H4 (cell line): ENCODE measurements at places on chromosomes 3 and 15.

DNA sequence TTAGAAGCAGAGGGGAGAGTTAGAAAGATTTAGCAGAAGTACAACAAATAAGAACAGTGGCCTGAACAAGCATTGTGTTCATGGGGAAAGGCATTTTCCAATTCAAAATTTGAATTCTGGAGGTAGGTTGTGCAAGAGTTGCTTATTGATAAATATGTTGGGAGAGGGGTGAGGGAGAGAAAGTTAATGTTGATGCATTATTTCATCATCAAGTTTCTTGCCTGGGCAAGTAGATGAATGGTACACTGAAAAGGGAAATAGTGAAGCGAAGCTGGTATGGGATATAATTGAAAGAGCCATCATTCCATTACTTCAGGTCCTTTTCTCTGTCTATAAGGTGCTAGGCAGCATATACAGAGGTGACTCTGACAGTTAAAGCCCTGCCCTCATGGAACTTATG, 288.9 kb upstream of the GBE1 start:
- DNase-seq = no peak

DNA sequence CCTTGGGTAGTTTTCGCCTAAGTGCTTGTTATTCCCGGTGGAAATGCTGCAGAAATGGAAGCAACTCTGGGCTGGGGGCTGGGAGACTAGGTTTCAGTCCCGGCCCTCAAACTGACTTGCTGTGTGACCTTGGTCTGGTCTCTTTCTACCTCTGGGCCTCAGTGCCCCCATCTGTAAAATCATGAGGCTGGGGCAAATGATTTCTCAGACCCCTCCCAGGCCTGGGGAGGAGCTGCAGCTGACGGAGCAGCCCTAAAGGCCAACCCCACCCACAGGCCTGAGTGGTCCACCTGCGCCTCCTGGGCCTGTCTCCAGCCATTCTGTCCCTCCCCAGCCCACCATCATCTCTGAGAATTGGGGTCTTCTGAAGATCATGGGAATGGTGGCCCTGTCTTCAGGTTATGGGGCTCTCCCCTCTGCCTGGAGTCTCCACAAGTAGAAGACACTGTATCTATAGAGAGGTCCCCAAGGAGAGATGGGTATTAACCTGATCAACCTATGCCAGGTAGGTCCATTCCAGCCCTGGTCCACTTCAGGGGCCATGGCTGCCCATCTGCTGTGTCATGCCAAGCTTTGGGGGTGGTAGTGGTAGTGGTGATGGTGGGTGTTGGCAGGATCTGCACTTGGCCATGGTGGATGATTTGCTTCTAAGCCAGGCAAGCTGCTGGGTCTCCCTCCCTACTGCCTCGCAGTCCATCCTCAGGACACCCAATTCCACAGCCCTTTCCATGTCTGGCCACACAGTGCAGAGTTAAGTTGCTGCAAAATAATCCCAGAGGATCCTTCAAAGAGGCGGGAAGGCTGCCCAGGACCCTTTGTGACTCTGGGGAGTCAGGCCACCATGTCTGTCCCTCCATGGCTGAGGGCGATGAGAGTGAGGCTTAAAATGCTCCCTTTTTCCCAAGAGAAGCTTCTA, 46.0 kb downstream of the ITGA11 start:
- DNase-seq = no peak

DNA sequence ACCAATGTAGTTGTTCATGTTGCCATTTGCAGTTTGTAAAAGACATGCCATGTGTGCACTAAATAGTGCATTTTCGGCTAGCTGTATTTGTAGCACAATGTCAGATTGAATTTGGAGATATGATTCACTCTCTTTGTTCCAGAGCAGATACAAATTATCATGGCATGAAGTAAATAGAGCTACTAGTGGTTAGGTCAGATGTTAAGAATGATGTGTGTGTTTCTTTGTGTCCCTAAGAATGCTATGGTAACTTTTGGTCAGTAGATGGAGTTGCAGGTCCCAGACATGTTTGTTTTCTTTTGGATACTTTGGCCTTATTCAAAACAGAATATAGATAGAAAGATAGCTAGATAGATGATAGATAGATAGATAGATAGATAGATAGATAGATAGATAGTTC, 595.8 kb downstream of the NLGN1 start:
- peak; percentile 62 for DNase-seq

DNA sequence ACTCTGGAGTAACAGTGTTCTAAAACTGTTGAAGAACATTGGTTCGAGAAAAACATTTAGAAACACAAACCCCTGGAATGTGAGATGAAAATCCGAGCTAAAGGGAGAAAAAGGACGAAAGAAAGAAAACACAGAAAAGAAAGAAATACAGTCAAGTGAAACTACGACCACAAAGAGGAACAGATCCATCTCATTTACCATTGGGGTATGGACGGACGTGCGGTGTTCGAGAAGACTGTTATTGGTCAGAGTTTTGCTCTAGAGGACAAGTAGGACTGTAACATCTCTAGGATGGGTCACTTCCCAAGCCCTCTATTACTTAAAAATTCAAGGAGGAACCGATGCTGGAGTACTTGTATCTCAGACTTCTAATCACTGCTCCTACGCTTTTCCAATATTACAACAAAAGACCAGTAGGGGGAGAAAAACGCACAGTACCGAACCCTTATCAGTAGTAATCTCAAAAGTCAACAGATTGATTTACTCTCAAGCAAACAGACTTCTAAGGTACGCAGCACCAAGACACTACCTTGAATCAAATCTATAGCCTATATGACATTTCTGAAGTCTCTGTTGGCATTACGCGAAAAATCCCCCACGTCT, 1.1 kb upstream of the PIK3CA start:
- DNase-seq = peak; percentile 69

DNA sequence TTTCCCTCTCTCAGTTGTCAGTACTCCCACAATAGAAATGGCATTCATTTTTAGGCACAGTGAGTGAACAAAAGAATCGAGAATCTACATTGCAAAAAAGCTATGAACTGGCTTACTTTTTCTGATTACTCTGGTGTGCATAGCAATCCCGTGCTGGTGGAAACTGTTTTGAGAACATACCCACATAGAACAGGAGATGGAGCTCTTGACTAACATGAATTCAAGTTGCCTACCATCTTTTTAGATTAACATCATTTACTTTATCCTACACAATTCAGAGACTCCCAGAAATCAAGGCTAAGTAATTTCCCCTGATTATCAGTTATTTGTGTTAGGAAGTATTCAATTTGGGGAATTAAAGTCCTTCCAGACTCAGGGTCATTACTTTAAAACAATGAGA, 326.6 kb downstream of the ARPP21 start:
- DNase-seq = peak; percentile 11

DNA sequence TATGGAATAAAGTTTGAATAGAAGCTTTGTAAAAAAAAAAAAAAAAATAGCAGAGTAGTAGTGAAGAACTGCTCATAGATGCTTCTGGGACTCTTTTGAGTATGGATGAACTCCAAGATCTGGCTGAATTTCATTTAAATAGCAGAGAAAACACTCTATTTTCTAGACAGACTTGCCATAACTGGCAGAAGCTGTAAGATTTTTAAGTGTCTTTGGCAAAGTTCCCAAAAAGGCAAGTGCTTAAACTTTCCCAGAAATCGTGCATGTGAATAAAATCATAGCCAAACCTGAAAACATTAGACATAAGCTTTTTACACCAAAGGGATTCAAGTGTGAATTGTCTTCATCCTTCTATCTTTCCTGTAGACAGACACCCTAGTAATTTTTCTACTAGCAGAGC, 110.3 kb upstream of the MITF start:
- no peak for DNase-seq

- no peak for DNase-seq
Measured at GRCh38 chr3:50816894-50817293, 142.2 kb downstream of the DOCK3 start.

DNA sequence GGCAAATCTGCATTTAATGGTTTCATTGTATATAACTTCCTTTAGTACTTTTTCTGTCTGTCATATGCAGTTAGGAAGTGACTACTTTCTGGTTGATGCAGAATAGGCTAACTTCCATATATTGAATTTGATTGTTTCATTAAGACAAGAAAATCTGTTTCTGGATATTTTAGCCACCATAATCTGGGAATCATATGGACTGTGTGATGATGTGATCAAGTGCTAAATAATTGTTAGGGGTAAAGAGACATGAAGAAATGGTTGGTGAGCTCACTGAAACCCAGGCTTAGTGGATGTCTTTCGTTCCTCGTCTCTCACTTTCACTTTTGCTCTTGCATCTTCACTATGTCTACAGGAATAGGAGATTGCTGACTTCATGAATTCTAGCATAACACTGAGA, 3.5 kb upstream of the MNS1 start:
- peak; percentile 47 for DNase-seq

- DNase-seq = no peak
Measured at GRCh38 chr3:57030721-57031120, 29.7 kb upstream of the SPATA12 start.

DNA sequence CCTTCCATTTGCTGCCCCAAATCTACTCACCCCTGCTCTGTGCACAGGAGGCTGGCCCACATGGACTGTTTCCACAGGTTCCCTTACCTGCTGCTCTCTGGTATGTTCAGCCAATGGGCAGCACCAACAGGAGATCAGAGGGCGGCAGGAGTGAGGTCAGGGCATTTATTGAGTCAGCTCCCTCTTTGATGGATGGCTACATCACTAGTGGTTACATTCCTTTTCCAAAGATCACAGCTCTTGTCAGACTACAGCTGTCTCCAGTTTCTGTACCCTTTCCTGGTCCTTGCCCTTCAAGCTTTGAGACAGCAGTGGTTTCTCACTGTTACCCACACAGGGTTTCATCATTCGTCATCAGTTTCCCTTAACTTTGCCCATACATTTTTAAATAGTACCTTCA, 325.1 kb downstream of the SUCLG2 start:
- no peak for DNase-seq
